Activated CD4-positive, alpha-beta T cell treated with anti-CD3 and anti-CD28 coated beads, Interleukin-2, amount 10 ng/mL, durations not matched to agents 24 days and 14 days (primary cell): ENCODE measurements at places on chromosomes 7 and 10. TPM values are rescaled to one million over a fixed set of nuclear protein-coding genes. Genes with fewer than 3 reads are reported as not detected.

DNA sequence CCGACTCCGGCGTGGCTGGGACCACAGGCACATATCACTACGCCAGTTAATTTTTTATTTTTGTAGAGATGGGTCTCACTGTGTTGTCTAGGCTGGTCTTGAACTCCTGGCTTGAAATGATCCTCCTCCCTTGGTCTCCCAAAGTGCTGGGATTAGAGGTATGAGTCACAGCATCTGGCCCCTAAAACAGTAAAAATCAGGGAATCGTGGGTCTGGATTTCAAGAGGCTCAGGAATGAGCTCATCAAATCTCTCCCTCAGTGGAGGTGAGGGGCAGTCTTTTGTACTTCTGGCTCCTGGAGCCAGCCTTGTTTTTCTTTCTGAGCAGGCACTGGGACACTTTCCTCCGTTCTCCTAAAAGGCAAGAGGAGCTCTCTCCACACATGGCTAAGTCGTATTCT lies 32.1 kb upstream of the RHEB start:
- no peak overlapping the region for H3K4me3 ChIP-seq
- DNase-seq = no peak
- H3K27ac ChIP-seq = no peak overlapping the region
- H3K36me3 ChIP-seq = no peaks in the 10 kb centered on the region

DNA sequence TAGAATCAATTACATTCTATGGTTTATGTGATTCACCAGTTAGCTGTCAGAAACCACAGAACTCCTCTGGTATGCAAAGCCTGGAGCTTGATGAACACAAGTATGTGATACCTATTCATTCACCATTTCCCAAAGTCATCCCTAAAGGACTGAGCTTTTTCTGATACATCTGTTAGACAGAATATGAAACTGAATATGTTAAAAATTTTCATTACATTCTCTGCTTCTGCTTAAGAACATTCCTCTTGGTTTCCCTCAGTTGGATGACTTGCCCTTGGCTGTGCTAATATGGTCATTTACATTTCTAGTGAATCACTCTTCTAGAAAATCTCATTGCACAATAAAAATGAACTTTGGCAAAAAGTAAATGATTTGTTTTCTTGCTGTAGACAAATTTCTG lies 10.8 kb upstream of the PON1 start:
- no peaks in the 10 kb centered on the region for H3K36me3 ChIP-seq
- no peak overlapping the region for H3K4me3 ChIP-seq
- H3K27ac ChIP-seq = no peak overlapping the region
- peaks cover 7% of the 10 kb centered on the region for H3K27me3 ChIP-seq
- H3K4me1 ChIP-seq = peaks cover 9% of the 10 kb centered on the region
- DNase-seq = no peak

DNA sequence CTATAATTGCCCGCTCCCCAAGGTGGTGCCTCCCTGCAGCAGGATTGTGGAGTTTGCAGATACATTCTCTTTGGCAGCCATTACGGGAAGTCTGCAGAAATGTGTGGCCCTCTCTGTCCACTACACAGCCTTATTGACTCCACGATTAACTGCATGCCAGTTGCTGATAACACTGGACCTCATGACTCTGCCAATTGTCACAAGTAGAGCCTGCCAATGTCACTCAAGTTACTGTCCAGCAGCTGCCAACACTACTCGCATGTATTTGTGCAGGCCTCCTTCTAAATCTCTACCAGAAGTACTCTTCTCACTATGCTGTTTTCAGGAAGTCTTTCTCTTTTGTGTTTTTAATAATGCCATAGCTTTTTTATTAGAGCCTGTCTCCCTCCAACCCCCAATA lies 128.8 kb downstream of the PPP1R3A start:
- no peak overlapping the region for H3K4me3 ChIP-seq
- no peaks in the 10 kb centered on the region for H3K27me3 ChIP-seq
- no peak for DNase-seq

GRCh38 chr7:142750321-142750938 lies 1.2 kb downstream of the PRSS1 start:
- no peak overlapping the region for H3K4me3 ChIP-seq
- no peaks in the 10 kb centered on the region for H3K36me3 ChIP-seq
- no peaks in the 10 kb centered on the region for H3K4me1 ChIP-seq
- DNase-seq = no peak

- no peaks in the 10 kb centered on the region for H3K36me3 ChIP-seq
- no peak for DNase-seq
- peak overlapping the region; percentile 89 for H3K27ac ChIP-seq
- H3K27me3 ChIP-seq = no peaks in the 10 kb centered on the region
- peak overlapping the region; percentile 96 for H3K4me3 ChIP-seq
Observed at GRCh38 chr7:148962440-148962822, 65.9 kb downstream of the PDIA4 start.

DNA sequence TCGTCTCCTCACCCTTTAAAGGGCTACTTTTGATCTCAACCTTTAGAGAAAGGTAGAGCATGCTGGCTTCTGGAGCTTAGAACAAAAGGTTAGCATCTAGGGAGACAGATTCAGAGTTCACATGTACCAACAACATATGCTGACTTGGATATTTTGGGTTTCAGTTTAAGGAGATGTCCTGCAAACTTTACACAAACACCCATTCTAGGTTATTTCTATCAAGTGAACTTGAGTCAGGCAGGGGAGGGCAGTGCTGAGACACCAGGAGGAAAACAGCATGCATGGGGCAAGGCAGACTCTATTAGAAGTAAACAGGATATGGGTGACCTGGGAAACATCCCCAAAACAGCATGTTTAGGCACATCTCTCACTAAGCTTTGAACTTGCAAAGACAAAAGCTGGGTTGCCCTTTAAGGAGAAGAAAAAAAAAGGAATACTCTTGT lies 43.8 kb downstream of the ARL4A start:
- peak overlapping the region; percentile 86 for H3K27ac ChIP-seq
- H3K36me3 ChIP-seq = no peaks in the 10 kb centered on the region
- H3K4me3 ChIP-seq = peak overlapping the region; percentile 75
- DNase-seq = peak; percentile 77
- peaks cover 16% of the 10 kb centered on the region for H3K4me1 ChIP-seq

GRCh38 chr7:69686366-69686765 lies 88.1 kb downstream of the AUTS2 start:
- H3K36me3 ChIP-seq = no peaks in the 10 kb centered on the region
- DNase-seq = no peak
- H3K27me3 ChIP-seq = no peaks in the 10 kb centered on the region
- no peak overlapping the region for H3K4me3 ChIP-seq
- no peaks in the 10 kb centered on the region for H3K4me1 ChIP-seq
- H3K27ac ChIP-seq = no peak overlapping the region

- H3K27ac ChIP-seq = no peak overlapping the region
- no peak for DNase-seq
- H3K36me3 ChIP-seq = no peaks in the 10 kb centered on the region
- H3K4me1 ChIP-seq = no peaks in the 10 kb centered on the region
Observed at GRCh38 chr10:52951824-52952223, 179.2 kb upstream of the MBL2 start.

DNA sequence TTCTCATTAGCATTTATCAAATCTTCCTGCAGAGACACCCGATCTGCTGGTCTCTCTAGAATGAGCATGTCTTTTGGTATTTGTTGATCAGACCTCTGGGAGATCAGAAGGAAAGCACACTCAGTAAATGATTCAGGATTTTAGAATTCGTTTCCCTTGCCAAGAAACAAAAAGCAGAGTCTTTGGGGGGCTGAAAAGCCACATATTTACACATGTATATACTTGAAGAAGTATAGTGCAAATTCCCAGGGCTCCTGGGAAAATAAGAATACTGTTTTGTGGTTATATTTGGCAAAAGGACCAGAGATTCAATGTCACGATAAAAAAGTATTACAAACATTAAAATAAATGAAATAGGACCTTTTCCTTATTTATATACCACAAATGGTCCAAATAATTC lies 100.2 kb downstream of the AGMO start:
- H3K36me3 ChIP-seq = no peaks in the 10 kb centered on the region
- H3K27me3 ChIP-seq = no peaks in the 10 kb centered on the region
- H3K4me1 ChIP-seq = no peaks in the 10 kb centered on the region
- H3K4me3 ChIP-seq = no peak overlapping the region

- no peak for DNase-seq
- H3K27ac ChIP-seq = no peak overlapping the region
- peaks cover 14% of the 10 kb centered on the region for H3K27me3 ChIP-seq
- no peaks in the 10 kb centered on the region for H3K36me3 ChIP-seq
- no peak overlapping the region for H3K4me3 ChIP-seq
- H3K4me1 ChIP-seq = no peaks in the 10 kb centered on the region
Observed at GRCh38 chr7:25391295-25391861, 163.1 kb upstream of the NPVF start.

- DNase-seq = no peak
- no peaks in the 10 kb centered on the region for H3K4me1 ChIP-seq
- H3K27ac ChIP-seq = no peak overlapping the region
- no peak overlapping the region for H3K4me3 ChIP-seq
- no peaks in the 10 kb centered on the region for H3K36me3 ChIP-seq
- no peaks in the 10 kb centered on the region for H3K27me3 ChIP-seq
Observed at GRCh38 chr7:154738216-154738615, 264.7 kb downstream of the PAXIP1 start.

DNA sequence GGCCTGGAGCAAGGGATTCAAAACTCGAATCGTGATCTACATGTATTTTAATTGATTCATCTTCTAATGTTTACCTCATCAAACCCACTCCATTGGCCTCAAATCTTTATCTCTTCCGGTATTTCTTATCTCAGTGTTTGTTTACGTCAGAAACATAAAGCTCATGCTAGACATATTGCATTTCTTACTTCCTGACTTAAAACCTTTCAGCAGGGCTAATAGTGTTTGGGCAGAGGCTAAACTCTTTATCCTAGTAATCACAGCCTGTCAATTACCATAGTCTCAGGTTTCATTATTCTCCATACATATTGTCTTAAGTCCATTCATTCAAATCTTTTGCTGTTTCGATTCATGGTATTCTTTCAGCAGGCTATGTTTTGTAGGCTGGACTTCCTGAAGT lies 81.3 kb upstream of the AGR3 start:
- no peaks in the 10 kb centered on the region for H3K27me3 ChIP-seq
- H3K4me3 ChIP-seq = no peak overlapping the region
- H3K4me1 ChIP-seq = no peaks in the 10 kb centered on the region
- no peak for DNase-seq

- H3K27me3 ChIP-seq = peaks cover 27% of the 10 kb centered on the region
- H3K36me3 ChIP-seq = no peaks in the 10 kb centered on the region
- H3K4me1 ChIP-seq = peaks cover 25% of the 10 kb centered on the region
- no peak overlapping the region for H3K27ac ChIP-seq
- no peak for DNase-seq
Observed at GRCh38 chr10:85613391-85613790, 753.2 kb downstream of the GRID1 start.

DNA sequence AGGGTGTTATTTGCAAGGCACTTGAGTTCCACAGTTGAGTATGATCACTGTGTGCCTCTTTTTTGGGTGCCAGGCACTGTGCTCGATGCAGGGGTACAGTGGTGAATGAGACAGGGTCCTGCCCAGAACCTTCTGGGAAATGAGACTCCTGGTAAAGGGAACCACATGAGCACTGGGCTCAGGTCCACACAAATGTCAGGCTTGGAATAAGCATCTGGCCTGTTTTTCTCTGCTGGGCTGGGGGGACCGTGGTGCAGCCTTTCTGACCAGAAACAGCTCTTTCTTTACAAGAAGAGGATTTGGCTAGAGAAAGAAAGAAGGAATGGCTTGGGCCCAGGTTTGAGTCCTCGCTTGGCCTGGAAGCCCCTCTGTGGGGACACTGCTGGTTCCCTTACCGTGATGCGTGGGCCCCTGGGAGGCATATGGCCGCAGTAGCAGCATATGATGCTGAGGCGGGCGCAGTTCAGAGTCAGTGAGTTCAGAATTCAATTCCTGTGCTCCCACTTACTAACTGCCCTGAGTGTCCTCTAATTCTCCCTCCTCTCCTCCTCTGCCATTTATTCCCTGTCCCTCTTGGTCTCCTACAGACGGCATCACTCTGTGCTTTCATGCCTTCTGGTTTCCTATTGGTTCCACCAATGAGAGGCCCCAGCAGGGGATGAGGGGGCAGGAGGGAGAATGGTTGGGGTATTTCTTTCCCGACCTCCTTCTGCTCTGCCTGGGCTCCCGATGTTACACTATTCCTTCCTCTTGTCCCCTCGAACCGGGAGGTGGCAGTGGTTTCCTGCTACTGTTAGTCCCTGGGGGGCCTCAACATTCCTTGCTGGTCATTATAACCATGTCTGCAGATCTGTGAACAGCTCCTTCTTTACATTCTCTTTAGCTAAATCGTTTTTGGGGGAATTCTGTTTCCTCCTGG lies 9.6 kb upstream of the KCP start:
- H3K4me1 ChIP-seq = peaks cover 4% of the 10 kb centered on the region
- DNase-seq = no peak
- H3K36me3 ChIP-seq = no peaks in the 10 kb centered on the region
- H3K4me3 ChIP-seq = no peak overlapping the region
- no peak overlapping the region for H3K27ac ChIP-seq

- no peaks in the 10 kb centered on the region for H3K36me3 ChIP-seq
- no peaks in the 10 kb centered on the region for H3K27me3 ChIP-seq
- no peaks in the 10 kb centered on the region for H3K4me1 ChIP-seq
- H3K27ac ChIP-seq = no peak overlapping the region
- no peak for DNase-seq
- no peak overlapping the region for H3K4me3 ChIP-seq
Observed at GRCh38 chr7:13800694-13801448, 188.6 kb downstream of the ETV1 start.

DNA sequence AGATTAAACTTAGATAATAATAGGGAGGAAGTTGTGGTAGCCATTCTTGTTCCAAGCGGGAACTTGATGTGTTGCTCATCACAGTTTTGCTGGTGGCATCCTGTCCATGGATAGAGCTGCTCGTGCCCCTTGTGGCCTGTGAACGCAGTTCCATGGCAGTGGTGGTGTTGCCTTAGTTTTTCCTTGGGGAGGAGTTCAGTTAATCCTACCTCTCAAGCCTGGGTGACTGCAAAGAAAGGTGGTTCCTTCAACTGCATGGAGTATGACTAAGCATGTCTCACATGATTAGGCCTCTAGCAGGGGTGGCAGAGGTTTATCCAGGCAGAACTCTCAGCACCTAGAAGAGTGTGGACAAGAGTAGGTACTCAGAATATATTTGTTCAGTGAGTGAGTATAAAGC lies 99.7 kb downstream of the MAPK8 start:
- DNase-seq = no peak
- no peaks in the 10 kb centered on the region for H3K27me3 ChIP-seq
- H3K36me3 ChIP-seq = peaks cover 14% of the 10 kb centered on the region
- H3K4me1 ChIP-seq = no peaks in the 10 kb centered on the region

DNA sequence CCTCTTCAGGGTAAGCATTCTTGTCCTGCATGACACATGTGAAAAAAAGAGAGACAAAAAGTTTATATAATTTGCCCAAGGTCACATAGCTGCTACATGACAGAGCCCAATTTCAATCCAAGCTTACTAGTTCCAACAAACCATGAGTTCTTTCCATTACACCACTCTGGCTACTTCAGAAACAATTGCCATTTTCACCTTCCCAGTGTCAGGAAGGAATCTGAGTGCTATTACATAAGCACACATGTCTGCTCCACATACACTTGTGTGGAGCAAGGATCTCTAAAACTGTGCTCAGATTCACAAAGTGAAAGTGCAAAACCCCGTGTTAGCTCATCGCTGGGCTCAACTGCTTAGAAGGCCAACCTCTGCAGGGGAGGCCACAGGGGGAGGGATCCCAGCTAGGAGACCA lies 356.2 kb upstream of the NFE2L3 start:
- no peak for DNase-seq
- no peaks in the 10 kb centered on the region for H3K36me3 ChIP-seq
- H3K4me3 ChIP-seq = no peak overlapping the region
- H3K27ac ChIP-seq = no peak overlapping the region
- H3K27me3 ChIP-seq = peaks cover 6% of the 10 kb centered on the region

CDK14 gene
- total RNA-seq = 1.9 and 2.0 TPM in 2 replicates

VIPR2 gene
- 1.6 and 1.7 TPM in 2 replicates for total RNA-seq

CHST3 gene
- 0.36 and 0.63 TPM in 2 replicates for total RNA-seq

UPK3B gene
- 1.1 and 1.2 TPM in 2 replicates for total RNA-seq

CAV2 gene
- total RNA-seq = not detected in 2 replicates

PON1 gene
- total RNA-seq = not detected in 2 replicates

ITIH2 gene
- not detected in 2 replicates for total RNA-seq
